ENCODE measurements at places on chromosomes 4 and X.

GRCh38 chrX:13994536-13995080, 35.1 kb downstream of the GEMIN8 start:
- DNase-seq, result no peak

- DNase-seq, result no peak
Measured at GRCh38 chr4:20760053-20760452, 59.8 kb downstream of the PACRGL start.

GRCh38 chr4:78864405-78865024, 74.7 kb downstream of the PAQR3 start:
- no peak for DNase-seq

DNA sequence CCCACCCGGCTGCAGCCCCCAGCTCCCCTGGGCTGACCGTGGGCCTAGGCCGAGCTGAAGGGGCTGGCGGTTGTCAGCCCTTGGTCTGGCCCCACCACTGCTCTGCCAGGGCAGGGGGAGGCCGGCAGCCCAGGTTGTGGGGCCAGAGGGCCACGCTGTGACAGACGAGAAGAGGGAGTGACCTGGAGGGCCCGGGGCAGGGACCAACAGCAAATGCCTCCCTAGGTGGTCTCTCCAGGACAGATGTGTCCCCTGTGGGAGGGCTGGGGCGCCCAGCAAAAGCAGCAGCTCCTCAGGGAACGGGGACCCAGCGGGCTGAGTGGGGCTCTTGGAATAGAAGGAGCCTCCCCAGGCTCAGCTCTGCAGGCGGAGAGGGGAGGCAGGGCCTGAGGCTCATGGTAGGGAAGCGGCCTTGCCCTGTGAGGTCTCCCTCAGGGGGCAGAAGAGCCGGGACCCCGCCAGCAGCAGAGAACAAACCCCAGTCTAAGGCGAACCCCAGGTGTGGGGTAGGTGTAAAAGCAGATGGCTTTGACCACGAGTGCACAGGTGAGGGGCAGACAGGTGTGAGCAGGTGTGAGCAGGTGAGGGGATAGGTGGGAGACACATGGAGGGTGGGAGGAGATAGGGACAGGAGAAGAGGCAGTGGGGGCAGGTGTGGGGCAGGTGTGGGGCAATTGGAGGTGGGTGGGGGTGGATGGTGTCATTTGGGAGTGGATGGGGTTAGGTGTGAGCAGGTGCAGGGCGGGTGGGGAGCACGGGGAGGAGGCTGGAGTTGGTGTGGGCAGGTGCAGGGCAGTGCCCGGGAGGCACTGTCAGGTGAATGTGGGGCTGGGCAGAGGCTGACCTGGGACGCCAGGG, 34.1 kb upstream of the SPON2 start:
- no peak for DNase-seq

DNA sequence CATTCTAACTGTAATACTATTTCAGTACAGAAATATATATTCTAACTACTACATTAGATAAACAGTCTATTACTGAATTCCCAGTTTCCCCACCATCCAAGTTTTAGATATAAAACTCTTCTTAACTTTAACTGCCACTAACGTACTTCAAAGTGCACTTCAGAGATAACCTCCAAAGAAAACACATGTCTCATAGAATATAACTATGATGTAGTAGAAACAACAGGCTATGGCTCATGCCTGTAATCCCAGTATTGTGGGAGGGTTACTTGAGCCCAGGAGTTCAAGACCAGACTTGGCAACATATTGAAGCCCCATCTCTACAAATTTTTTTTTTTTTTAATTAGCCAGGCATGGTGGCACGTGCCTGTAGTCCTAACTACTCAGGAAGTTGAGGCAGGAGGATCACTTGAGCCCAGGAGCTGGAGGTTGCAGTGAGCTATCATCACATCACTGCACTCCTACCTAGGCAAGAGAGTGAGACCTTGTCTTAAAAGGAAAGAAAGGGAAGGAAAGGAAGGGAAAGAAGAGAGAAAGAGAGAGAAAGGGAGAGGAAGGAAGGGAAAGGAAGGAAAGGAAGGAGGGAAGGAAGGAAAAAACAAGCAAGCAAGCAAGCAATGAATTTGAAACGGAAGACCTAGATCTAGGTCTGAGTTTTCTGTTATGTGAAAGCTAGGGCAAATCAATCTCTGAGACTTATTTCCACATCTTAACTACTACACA, 4.8 kb downstream of the HAUS3 start:
- DNase-seq, result no peak

DNA sequence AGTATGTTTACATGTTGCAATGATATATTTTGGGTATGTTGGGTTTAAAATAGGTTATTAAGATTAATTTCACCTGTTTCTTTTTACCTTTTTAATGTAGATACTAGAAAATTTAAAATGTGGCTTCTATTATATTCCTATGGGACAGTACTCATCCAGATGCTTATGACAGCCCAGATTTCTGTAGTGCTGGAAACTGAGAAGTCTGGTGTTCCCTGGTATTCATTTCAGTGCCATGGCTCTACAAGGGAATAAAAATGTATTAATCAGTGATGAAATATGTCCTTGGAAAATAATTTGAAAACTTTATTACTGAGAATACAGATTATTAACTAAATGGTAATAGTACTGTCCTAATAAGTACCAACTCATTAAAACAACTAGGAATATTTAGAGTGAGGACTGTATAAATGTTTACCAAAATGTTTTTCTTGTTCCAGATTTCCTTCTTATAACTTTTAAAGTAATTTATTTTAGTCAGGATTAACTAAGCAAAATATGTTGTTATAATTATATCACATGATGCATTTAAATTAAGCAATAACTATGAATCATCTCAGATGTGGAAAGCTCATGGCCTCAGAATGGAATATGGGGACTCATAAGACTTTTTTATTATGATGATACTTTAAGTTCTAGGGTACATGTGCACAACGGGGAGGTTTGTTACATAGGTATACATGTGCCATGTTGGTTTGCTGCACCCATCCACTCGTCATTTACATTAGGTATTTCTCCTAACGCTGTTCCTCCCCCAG, 25.3 kb downstream of the ARHGAP24 start:
- no peak for DNase-seq

- DNase-seq, result no peak
Measured at GRCh38 chr4:30416547-30416946, 303.6 kb upstream of the PCDH7 start.

DNA sequence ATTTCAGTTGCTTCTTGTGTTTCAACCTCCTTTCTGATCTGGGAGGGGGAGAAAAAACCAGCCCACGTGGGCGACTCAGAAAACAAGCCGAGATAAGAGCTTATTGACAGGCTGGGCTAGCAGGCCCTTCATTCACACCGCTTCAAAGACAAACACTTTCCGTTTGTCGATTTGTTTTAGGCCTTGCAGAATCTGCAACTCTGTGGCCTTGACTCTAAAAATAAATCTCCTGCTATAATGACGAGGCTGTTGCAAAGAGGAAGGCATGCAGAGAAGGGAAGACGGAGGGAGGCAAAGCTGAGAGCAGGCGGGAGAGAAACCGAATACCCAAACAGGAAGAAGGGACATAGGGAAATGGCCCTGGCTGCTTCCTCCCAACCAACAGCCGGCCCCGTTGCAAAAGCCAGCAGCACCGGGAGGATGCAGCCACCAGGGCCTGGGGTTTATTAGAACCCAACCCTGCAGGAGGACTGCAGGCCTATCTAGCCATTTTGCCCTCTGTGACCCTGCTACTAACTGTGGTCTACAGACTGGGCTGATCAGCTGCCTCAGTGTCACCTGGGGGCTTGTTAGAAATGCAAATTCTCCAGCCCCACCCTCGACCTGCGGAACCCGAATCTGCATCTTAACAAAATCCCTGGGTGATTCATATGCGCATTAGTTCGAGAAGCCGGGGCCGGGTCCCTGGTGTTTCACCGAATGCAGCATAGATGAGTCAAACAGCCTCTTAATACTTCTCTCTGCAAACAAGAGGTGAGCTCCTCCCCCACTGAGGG, 325.5 kb downstream of the BCOR start:
- no peak for DNase-seq

- no peak for DNase-seq
Measured at GRCh38 chr4:88794087-88794690, 96.6 kb upstream of the NAP1L5 start.

DNA sequence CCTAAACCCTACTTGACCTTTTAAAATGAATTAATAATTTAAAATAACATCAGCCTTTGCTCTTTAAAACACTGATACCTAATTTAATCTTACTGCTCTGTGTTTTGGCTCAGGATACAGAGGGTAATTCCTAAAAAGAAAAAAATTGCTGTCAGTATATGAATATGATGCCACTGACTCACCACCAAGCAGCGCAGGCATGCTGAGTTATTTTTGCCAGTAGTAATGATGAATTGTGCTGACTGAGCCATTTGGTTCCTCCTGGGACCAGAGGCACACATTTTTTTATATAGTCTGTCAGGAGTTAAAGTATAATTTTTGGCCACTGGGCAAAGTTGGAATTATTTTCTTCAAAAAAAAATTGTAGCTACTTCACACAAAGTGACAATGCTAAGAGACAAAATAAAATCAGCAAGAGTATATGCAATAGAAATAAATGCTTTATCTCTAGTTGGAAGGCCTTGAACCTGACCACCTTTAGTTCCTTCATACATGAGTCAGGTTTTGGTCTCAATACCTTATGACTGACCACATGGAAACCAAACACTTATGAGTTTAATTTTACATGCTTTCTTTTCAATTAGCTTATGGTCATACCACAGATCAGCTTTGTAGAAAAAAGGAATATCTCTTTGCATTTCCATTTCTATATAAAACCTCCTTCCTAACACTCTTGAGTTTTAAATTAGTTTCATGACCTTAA, 115.1 kb downstream of the PPP3CA start:
- DNase-seq, result no peak

DNA sequence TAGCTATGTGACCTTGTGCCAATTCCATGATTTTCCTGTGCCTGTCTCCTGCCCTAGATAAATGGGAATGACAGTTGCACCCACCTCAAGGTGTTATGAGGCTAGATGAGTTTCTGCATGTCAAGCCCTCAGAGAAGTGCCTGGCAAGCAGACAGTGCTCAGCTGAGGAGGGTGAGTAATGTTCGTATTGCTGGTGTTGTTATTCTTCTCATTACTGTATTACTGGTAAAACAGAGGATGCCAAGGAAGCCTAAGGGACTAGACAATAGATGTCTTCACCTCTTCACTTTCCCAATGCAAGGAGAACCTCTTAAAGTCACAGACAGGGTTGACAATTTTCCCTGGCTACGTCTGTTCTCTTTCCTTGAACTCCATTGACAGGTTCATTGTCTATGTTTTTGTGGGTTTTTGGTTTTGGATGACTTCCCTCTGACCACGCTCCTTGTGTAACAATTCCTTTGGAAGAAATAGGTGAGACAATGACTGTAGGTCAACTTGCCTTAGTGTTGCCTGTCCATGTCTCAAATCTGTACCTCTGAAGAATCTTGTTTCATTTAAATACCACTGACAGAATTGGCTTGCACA, 19.2 kb downstream of the ETDC start:
- DNase-seq, result no peak

GRCh38 chr4:94722748-94723147, 35.0 kb upstream of the BMPR1B start:
- no peak for DNase-seq

GRCh38 chr4:111323496-111323895, 700.6 kb upstream of the PITX2 start:
- no peak for DNase-seq

DNA sequence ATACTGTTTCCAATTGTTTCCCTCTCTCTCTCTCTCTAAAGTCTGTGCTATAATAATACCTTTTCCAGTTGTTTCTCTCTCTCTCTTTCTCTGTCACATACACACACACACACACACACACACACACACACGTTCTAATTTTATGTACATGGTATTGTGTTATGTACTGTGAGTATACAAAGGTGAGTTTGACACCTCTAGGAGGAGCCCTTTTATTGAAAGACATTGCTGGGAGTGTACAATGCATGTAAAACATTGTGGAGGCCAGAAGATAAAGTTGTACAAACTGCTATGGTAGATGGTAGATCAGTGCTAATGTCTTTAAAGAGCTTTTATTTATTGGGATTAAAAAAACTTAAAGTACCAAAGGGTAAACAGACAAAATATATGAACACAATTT, 53.6 kb downstream of the BLTP1 start:
- no peak for DNase-seq

- DNase-seq, result no peak
Measured at GRCh38 chr4:102734116-102734515, 26.7 kb downstream of the MANBA start.

- DNase-seq, result no peak
Measured at GRCh38 chr4:121011780-121012340, 60.5 kb downstream of the NDNF start.

- no peak for DNase-seq
Measured at GRCh38 chr4:188031751-188032150, 36.2 kb downstream of the ZFP42 start.

- no peak for DNase-seq
Measured at GRCh38 chrX:39556056-39556455, 541.7 kb downstream of the BCOR start.

- no peak for DNase-seq
Measured at GRCh38 chr4:165343353-165344191, 16.1 kb downstream of the MSMO1 start.

DNA sequence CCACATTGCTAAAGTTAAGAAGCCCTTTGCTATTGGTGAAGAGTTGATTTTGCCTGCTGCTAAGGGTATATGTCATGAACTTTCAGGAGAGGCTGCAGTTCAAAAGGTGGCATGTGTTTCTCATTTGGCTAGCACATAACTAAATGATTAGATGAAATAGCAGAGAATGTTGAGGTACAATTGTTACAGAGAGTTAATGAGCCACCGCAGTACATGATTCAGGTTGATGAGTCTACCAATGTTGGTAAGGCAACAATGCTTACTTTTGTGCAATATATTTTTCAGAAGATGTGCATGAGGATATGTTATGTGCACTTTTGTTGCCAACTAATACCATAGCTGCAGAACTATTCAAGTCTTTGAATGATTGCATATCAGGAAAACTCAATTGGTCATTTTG, 21.1 kb upstream of the CXCL2 start:
- no peak for DNase-seq

DNA sequence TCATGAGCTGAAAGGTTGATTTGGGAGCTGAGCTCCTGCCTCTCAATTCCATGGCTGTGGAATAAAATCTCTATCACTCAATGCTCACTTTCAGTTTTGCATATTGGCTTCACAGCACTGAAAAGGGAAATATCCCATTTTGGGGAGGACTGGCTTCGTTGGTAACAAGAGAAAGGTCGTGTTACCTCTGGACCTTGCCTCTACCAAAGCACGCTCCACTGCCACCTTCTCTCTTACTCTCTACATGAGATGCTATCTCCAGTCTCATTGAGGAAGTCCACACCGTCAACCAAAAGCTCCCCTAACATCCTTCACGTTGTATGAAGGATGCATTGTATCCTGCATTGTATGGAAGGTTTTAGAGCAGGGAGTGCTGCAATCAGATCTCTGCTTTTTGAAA, 195.0 kb upstream of the LDB2 start:
- DNase-seq, result no peak

DNA sequence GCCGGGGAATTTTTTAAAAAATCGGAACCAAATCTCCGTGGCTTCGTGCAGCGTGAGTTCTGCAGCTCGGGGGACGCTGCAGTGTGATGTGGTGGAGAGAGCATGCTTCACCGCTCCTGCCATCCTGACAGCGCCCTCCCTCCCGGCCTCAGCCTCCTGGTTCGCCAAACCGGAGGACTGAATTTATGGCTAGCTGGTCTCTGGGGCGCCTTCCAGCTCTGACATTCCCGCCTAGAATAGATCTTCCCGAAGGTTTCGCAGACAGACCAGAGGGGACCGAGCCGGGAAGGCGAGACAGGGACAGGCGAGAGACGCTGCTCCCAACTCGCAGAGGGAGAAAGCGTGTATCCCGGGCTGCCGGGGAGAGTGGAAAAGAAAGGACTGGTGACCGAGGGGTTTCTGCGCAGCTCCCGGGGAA, 25.9 kb downstream of the HOPX start:
- no peak for DNase-seq

GRCh38 chrX:79366556-79366872, 620 bp downstream of the ITM2A start:
- no peak for DNase-seq

All from stimulated activated CD8-positive, alpha-beta memory T cell treated with anti-CD3 and anti-CD28 coated beads, Interleukin-4, amount 100 ng/mL, for 1 hour (primary cell).